Activated CD8-positive, alpha-beta memory T cell treated with anti-CD3 and anti-CD28 coated beads, Interleukin-2, amount 10 ng/mL, durations not matched to agents 7 days and 5 days (primary cell): ENCODE measurements at places on chromosomes 2 and 18.

DNA sequence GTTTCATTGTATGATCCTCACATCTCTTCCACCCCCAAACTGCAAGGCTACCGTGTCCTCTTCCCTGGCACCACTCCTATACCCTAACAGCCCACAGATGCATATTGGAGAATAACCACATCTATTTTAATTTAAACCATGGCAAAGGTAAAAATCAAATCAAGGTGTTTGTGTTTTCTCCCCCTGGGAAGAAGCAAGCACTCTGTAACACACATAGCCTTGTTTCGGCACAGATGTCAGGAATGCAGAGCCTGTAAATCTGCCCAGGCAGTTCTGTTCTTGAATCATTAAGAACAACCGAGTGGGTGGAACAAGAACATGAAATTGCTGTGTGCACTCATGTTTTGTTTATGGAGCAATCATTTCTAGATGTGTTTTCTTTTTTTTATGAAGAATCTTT, 6.8 kb upstream of the COX7A2L start:
- H3K27ac ChIP-seq, result no peak overlapping the region
- no peaks in the 10 kb centered on the region for H3K36me3 ChIP-seq

- H3K36me3 ChIP-seq, result no peaks in the 10 kb centered on the region
- H3K27me3 ChIP-seq, result peaks cover 3% of the 10 kb centered on the region
- DNase-seq, result no peak
- no peak overlapping the region for H3K4me3 ChIP-seq
Measured at GRCh38 chr2:209762563-209762962, 9.1 kb upstream of the UNC80 start.

DNA sequence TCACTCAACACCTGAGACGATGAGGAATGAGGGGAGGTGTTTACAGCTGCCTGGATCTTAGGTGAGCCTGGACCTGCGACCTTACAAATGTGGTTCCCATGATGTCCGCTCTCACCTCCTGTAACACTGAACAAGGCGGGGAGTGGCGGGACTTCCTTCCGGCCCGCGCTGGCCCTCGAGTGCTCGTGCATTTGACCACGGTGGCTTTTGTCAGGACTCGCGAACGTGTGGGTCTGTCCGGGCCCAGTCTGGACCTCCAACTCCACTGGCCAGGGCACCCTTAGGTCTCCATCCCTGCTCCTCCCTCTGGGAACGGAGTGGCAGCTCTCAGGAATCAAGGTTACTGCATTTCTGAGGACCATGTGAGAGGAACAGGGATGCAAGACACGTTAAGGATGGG, 263.0 kb upstream of the SALL3 start:
- no peak overlapping the region for H3K4me3 ChIP-seq
- no peaks in the 10 kb centered on the region for H3K36me3 ChIP-seq
- peaks cover 3% of the 10 kb centered on the region for H3K4me1 ChIP-seq

- no peak overlapping the region for H3K4me3 ChIP-seq
- H3K27me3 ChIP-seq, result no peaks in the 10 kb centered on the region
Measured at GRCh38 chr2:70510313-70510712, 43.3 kb downstream of the TGFA start.

- H3K4me1 ChIP-seq, result no peaks in the 10 kb centered on the region
- no peak overlapping the region for H3K4me3 ChIP-seq
- no peak overlapping the region for H3K27ac ChIP-seq
- no peak for DNase-seq
- no peaks in the 10 kb centered on the region for H3K27me3 ChIP-seq
- no peaks in the 10 kb centered on the region for H3K36me3 ChIP-seq
Measured at GRCh38 chr2:226001716-226002115, 602.2 kb downstream of the NYAP2 start.

DNA sequence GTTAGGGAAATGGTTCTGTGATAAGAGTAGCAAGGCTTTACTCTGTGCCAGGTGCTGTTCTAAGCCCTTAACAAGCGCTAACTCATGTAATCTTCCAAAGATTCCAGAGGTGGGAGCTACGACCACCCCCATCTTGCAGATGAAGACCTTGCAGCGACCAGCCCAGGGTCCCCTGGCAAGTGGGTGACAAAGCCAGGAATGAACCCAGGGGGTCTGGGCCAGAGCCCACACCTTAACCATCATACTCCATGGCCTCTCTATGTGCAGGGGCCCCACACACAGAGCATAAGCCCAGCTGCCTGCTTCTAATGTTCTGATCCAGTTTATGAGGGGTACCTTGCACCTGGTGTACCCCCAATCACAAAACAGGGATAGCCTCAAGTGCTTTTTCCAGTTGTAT, 105.3 kb downstream of the ZBTB7C start:
- no peak for DNase-seq
- no peaks in the 10 kb centered on the region for H3K27me3 ChIP-seq
- H3K27ac ChIP-seq, result no peak overlapping the region
- peaks cover 6% of the 10 kb centered on the region for H3K4me1 ChIP-seq

GRCh38 chr2:161172901-161173540, 12.8 kb downstream of the TANK start:
- no peaks in the 10 kb centered on the region for H3K27me3 ChIP-seq
- no peak overlapping the region for H3K4me3 ChIP-seq
- DNase-seq, result no peak
- peak overlapping the region; percentile 19 for H3K27ac ChIP-seq

- DNase-seq, result no peak
- no peak overlapping the region for H3K27ac ChIP-seq
- H3K4me1 ChIP-seq, result no peaks in the 10 kb centered on the region
Measured at GRCh38 chr2:58533376-58533775, 292.3 kb upstream of the FANCL start.

GRCh38 chr2:14866736-14867352, 234.3 kb downstream of the LRATD1 start:
- H3K36me3 ChIP-seq, result no peaks in the 10 kb centered on the region
- H3K27me3 ChIP-seq, result no peaks in the 10 kb centered on the region
- no peak overlapping the region for H3K4me3 ChIP-seq
- H3K27ac ChIP-seq, result no peak overlapping the region

DNA sequence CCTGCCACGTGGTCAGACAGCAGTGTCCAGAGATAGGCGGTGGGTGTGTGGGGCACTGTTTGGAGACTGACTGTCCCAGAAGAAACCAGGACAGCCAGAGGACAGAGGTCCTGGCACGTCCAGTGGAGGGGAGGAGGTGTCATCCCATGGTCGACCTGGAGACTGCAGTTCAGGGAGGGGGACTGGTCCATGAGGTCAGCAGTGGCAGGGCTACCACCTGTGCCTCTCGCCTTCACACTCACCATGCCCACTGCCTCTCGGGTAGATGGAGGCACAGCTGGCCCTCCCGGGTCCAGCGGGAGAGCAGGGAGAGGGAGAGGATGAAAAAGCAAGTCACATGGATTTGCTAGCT, 53.9 kb downstream of the INHBB start:
- H3K27ac ChIP-seq, result no peak overlapping the region
- DNase-seq, result no peak
- no peaks in the 10 kb centered on the region for H3K4me1 ChIP-seq
- no peak overlapping the region for H3K4me3 ChIP-seq
- H3K36me3 ChIP-seq, result no peaks in the 10 kb centered on the region
- H3K27me3 ChIP-seq, result no peaks in the 10 kb centered on the region

- H3K4me3 ChIP-seq, result peak overlapping the region; percentile 94
- DNase-seq, result no peak
- peaks cover 19% of the 10 kb centered on the region for H3K4me1 ChIP-seq
- H3K27ac ChIP-seq, result peak overlapping the region; percentile 88
Measured at GRCh38 chr2:128026448-128027277, 1.2 kb downstream of the SAP130 start.

GRCh38 chr2:232900811-232901735, 31.0 kb downstream of the SNORC start:
- DNase-seq, result no peak
- no peaks in the 10 kb centered on the region for H3K4me1 ChIP-seq
- H3K4me3 ChIP-seq, result no peak overlapping the region

- DNase-seq, result no peak
- H3K27me3 ChIP-seq, result peaks cover 5% of the 10 kb centered on the region
- no peak overlapping the region for H3K4me3 ChIP-seq
Measured at GRCh38 chr2:200765995-200766660, 45.6 kb upstream of the BZW1 start.

- no peak overlapping the region for H3K4me3 ChIP-seq
- H3K27ac ChIP-seq, result no peak overlapping the region
- H3K36me3 ChIP-seq, result peaks cover 4% of the 10 kb centered on the region
- DNase-seq, result peak; percentile 68
- H3K27me3 ChIP-seq, result peaks cover 84% of the 10 kb centered on the region
Measured at GRCh38 chr2:176126929-176127773, 2.4 kb upstream of the HOXD8 start.

- H3K27me3 ChIP-seq, result no peaks in the 10 kb centered on the region
- H3K4me1 ChIP-seq, result no peaks in the 10 kb centered on the region
- no peak overlapping the region for H3K27ac ChIP-seq
- no peaks in the 10 kb centered on the region for H3K36me3 ChIP-seq
- no peak for DNase-seq
- H3K4me3 ChIP-seq, result no peak overlapping the region
Measured at GRCh38 chr2:185441486-185442005, 297.1 kb upstream of the FSIP2 start.

DNA sequence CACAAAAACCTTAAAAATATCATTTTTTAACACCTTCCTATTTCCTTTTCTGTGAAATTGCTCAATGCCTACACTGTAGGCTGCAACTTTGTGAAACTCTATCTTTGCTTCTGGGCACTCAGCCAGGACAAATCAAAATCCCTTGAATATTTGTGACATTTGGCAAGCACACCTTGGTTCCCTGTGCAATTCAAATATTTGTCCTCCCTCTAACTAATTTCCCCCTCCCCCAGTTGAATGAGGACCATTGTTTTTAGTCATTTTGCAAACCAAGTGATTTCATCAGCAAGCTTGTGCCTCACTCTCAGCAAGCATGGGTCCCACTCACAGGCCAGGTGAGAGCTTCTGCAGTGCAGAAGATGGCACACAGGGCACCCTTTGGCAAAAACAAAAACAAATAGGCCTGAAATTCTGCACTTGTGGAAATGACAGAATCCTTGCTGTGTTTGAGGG, 541.5 kb downstream of the CNTNAP5 start:
- no peaks in the 10 kb centered on the region for H3K27me3 ChIP-seq
- no peak overlapping the region for H3K27ac ChIP-seq
- no peaks in the 10 kb centered on the region for H3K4me1 ChIP-seq
- no peak overlapping the region for H3K4me3 ChIP-seq
- DNase-seq, result no peak

- no peak overlapping the region for H3K27ac ChIP-seq
- no peaks in the 10 kb centered on the region for H3K27me3 ChIP-seq
- no peaks in the 10 kb centered on the region for H3K36me3 ChIP-seq
- H3K4me3 ChIP-seq, result no peak overlapping the region
Measured at GRCh38 chr18:22060361-22060760, 109.0 kb upstream of the GATA6 start.

DNA sequence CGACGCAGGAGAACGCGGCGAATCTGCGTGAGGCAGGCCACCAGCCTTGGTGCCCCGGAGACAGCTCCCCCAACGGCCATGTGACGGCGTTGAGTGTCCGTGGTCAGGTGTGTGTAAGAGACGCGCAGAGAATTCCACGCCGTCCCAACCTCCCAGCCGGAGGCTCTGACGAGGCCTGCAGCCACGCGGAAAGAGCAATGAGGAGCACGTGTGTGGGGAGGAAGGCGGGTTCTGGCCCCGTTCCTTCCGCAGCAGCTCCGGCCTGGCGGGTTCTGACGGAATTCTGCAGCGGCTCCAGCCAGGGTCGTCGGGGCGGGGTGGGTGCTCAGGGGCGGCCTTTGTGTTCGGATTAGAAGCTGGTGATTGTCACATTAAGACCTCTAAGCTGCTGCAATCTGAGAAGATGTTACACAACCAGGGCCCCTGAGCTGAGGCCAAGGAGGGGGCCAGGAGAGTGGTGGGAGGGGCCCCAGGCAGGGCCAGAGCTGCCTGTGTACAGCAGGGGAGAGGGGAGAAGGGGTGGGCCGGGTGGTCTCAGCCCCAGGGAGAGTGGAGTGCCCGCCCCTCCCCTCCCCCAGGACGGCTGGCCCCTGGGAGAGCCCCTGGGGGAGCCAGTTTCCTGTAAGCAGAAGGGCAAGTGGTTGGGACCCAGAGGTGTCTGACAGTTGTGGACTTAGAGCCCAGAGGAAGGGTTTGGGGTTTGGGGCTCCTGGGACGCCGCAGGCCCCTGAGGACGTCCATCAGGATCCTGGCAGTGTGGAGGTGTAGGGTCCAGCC, 5.1 kb upstream of the GAL3ST2 start:
- peak overlapping the region; percentile 55 for H3K27ac ChIP-seq
- H3K27me3 ChIP-seq, result no peaks in the 10 kb centered on the region
- H3K4me3 ChIP-seq, result no peak overlapping the region
- peak; percentile 36 for DNase-seq

DNA sequence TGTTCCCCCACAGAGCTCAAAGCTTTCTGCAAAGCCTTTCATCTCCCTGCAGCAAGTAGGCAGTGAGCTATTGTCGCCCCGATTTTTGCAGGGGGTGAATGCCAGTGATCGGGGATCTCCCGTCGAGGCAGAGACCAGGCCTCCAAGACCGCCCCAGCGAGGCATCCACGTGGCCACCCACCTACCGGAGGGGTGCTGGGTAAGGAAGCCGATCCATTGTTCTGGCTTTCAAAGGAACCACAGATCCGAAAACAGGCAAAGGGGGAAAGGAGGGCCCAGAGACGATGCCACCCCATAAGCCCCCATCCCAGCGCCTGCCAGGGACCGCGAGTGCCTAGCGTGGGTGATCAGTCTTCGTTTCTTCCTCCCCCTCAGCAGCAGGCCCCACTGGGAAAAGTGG, 2.4 kb downstream of the ADRA2B start:
- H3K4me3 ChIP-seq, result no peak overlapping the region
- H3K36me3 ChIP-seq, result no peaks in the 10 kb centered on the region
- no peak overlapping the region for H3K27ac ChIP-seq
- no peak for DNase-seq

DNA sequence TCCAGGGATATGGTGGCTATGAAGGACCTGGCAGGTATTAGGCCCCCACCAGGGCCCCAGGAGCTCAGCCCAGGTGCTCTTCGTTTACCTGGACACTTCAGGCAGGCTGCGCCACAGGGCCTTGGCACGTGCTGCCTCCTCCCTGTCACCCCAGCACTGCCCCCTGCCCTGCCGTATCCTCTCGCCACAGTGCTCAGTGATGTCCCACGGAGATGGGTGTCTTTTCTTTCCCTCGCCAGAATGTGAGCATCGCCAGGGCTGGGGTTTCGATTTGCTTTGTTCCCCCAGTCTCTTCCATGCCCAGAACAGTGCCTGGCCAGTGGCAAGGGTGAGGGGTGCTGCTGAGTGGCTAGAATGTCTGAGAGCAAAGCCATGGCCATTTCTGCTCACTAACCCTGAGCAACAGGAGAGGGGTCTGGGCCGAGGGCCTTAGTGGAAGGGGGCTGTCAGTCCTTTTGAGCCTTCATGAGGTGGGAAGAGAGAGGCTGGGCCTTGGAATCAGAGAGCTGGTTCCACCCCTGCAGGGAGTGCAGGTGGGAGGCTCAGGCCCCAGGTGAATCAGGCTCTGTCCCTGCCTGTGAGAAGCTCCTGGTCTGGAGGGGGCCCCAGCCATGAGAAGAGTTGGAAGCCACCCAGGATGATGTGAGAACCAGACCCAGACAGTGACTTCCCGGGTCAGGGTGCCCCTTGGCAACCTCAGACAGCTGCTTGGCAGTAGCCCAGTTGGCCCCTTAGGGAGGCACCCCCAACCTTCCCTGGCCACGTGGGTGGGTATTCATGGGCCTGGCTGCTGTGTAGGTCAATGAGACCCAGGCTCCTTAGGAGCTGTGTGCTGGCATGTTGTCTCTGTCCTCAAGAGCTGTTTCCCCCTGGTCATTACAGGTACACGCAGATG, 129.9 kb upstream of the HS6ST1 start:
- H3K4me1 ChIP-seq, result no peaks in the 10 kb centered on the region
- no peak overlapping the region for H3K27ac ChIP-seq
- no peaks in the 10 kb centered on the region for H3K27me3 ChIP-seq
- peak; percentile 19 for DNase-seq
- H3K36me3 ChIP-seq, result no peaks in the 10 kb centered on the region
